Foreskin fibroblast (primary cell): ENCODE measurements at places on chromosomes 4 and X.

DNA sequence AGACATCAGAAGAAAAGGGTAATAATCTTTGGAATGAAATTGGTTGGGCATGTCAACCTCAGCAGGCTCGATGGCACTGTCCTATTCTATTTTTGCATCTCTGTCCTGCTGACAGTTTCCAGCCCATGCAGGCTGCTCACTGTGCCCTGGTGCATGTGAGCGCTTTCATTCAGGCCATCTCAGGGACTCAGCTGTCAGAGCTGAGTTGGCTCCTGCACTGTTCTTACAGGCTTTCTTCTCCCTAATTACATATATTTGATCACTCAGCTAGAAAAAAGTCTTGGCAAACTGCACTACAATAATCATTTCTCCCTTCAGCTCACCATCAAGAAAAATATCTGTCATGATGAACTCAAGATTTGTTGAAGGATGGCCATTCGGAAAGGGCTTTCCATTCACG is 84.7 kb downstream of the RASL11B start:
- no peak for DNase-seq

GRCh38 chr4:80608281-80608980 is 272.9 kb downstream of the CFAP299 start:
- DNase-seq = peak; percentile 73

GRCh38 chr4:70600977-70601376 is 8.9 kb downstream of the AMBN start:
- no peak for DNase-seq

DNA sequence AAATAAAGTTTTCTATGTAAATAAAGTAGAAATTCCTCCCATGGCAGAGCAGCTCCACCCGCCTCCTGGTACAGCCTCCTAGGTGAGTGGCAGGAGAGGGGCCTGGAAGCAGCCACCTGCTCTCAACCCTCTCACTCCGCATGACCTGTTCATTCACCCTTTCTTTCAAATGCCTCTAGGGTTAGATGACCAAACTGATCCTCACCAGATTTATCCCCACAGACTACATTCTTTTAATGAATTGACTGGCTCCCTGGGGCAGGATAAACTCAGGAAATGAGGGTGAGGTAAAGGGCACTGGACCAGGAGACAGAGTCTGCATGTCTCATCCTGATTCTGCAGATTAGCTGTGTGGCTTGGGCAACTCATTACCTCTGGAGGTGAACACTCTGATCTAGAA is 32.6 kb upstream of the NKX6-1 start:
- no peak for DNase-seq

DNA sequence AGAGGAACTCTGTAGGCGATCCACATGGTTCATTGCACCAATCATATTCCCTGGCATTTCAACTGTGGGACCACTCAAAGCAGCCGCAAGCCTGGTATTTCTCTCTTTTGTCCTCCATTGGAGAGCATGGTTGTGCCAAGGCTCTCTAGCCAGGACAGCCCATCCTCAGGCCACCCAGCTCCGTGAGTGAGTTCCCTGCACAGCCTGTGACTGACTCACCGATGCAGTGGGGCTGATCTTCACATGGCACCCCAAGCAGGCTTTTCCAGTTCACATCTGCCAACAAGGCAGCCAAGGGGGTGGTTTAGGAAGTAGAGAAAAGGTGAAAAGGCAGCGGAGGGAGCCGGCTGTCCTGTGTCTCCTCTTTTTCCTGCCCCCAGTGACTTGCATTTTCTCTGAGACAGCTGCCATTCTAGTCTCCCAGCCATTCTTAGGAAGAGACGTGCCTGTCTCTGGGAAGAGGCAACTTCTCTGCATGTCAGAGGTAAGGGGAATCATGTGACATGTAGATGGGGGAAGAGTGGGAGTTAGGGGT is 69.2 kb downstream of the MID1IP1 start:
- no peak for DNase-seq
